Substantia nigra (tissue), 51 donors: ENCODE measurements at places on chromosomes 16 and 17.
A peak's percentile ranks its signal among the peaks of the same experiment; 100 is the strongest.

DNA sequence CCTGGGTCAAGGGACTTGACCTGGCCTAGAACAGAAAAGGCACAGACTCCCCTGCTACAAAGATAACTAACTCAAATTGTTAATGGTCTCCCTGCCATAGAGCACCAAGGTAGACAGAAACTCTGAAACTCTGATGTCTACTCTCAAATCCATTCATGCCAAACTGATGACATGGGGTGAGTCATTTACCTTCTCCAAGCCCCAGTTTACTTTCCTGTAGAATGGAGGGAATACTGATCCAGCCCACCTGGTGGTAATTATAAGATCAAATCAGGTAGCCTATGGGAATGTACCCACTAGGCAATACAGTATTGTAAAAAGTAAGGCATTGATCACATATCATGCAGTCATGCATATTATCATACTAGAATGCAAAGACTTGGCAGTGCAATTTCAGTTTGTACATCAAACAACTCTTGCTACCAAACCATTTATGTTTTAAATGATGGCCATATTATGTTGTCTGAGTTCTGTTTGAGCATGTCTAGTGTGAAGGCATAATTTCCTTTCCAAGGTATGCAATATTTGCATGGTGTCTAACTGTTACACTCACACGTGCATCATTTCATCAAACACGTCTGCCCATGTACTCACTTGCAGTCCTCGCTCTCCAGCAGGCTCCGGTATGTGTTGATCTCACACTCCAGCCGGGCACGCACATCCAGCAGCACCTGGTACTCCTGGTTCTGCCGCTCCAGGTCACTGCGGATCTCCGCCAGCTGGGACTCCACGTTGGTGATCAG, 3.0 kb downstream of the KRT31 start:
- no peak for DNase-seq

- DNase-seq: no peak
These were observed 151.4 kb upstream of the HS3ST3A1 start for GRCh38 chr17:13753154-13753553.

GRCh38 chr17:61209106-61209439, 190.6 kb upstream of the TBX2 start:
- DNase-seq: no peak

GRCh38 chr17:81703747-81704654, 834 bp downstream of the MRPL12 start:
- no peak for DNase-seq

DNA sequence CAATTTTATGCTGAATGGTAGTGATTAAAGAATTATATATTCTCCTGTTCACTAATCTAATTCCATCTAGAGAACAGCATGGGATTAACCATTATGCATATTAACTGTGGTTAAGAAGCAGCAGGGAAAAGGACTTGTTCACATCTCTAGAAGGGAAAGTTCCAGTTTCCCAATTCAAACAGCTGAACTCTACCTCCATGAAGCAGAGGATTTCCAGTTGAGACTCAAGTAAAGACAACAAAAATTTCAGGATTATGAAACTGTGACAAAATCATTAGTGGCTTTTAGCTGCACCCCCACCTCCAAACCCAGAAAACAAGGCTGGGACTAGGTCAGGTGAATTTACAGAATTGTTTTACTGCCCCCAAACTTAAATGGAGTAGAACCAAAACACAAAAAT, 73.6 kb downstream of the USP32 start:
- DNase-seq: no peak

- no peak for DNase-seq
These were observed 116.1 kb downstream of the C16orf95 start for GRCh38 chr16:87201052-87201451.

DNA sequence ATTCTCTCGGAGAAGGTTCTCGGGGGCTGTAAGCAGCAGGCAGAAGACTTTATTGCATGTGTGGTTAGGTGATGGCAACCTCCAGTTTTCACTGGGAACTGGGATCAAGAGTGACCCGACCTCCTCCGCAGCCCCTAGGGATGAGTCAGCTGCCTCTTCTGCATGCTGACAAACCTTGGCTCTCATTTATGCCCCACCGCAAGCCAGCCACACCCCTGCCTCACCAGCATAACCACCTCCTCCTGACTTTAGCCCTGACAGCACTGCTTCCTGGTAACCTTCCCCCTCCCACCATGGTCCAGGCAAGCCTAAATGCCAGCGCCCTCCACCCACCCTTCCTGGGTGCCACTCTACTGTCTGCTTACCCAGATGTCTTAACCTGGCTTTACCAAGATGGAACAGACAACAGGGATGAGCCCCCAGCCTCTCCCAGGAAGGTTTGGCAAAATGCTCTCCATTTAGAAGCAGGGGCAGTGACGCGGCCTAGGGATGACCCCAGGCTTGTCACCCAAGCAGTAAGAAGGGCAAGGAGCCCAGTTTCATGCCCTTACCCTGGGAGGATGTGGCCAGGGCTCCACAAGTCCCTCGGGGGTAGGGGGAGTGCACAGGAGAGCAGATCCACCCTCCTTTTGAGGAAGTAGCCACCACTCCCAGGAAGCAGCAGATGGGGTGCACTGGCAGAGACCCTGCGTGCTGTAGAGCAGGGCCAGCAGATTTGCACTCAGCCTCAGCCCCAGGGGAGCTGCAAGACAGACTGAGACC, 73.5 kb downstream of the GOSR1 start:
- no peak for DNase-seq

GRCh38 chr17:49898366-49899190, 50.7 kb upstream of the TAC4 start:
- DNase-seq: no peak

GRCh38 chr17:6498356-6498755, 54.1 kb downstream of the PIMREG start:
- DNase-seq: no peak

DNA sequence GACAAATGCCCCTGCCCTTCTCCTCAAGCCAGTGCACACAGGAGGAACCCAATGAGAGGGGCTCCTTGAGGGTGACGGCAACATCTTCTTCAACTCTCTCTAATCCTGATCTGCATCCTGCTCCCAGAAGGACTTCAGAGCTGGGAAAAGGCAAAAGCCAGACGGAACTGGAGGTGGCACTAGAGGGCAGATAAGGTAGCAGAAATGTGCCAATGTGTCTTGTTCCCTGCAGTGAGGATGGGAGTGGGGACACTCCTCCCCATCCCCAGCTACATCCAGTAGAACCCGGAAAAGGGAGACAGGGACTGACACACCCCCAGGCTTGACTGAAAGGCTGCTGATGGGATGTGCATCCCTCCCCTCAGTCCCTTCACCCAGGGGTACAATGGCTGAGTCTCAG, 28.5 kb downstream of the SRCIN1 start:
- DNase-seq: no peak

DNA sequence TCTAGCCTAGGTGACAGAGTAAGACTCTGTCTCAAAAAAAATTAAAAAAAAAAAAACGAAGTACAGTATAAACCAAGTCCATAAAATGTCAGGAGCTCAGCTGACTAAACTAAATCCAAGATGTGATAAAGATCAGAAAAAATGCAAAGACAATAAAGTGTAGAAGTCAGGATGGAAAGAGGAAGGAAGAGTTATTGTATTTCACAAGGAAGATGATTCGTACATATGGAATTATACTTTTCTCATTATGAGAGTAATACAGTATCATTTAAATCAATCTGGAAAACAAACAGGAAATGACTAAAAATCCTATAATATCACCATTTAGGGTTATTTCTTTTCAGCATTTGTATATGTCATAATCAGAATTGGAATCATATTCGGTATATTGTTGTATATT, 11.4 kb upstream of the APOH start:
- DNase-seq: no peak

DNA sequence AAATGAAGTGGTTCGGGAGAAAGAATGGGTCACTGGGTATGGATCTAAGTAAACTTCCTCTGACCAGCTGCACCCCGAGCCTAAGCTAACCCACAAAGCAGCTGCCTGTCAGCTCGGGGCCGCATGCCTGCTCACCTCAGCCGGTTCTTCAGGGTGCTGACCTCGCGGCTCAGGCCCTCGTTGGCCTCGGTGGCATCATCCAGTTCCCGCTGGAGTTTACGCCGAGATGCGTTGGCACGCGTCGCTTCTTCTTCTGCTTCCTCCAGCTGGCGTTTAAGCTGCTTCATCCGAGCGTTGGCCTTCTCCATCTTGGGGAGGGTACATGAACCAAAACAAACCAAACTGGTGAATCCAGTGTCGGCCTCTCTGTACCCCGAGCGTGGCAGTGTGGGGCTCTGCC, 41.1 kb downstream of the NDEL1 start:
- DNase-seq: no peak

DNA sequence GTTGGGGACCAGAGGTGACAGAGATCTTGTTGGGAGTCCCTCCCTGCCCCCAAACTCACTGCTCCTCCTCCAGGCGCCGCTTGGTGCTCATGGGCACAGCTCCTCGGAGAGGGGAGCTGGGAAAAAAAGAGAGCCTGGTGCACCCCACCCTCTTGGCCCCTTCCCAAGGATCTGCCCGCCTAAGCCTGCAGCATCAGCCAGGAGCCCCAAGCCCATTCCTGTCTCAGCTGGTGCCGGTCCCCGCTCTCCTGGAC, 400 bp downstream of the HCFC1R1 start:
- DNase-seq: peak; percentile 49

DNA sequence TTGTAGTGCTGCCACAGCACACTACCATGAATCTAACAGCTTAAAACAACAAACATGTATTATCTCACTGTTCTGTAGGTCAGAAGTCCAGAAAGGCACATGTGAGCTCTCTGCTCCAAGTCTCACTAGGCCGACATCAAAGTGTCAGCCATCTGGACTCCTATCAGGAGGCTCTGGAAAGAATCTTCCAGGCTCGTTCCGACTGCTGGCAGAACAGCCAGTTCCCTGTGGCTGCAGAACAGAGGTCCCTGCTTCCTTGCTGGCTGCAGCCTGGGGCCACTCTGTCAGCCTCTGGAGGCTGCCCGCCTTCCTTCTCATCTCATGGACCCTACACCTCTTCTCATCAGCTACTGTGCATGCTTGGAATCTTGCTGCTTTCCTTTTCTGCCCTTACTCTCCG, 168.9 kb downstream of the CBLN1 start:
- no peak for DNase-seq

- DNase-seq: no peak
These were observed 3.0 kb upstream of the IL4R start for GRCh38 chr16:27310576-27311447.

DNA sequence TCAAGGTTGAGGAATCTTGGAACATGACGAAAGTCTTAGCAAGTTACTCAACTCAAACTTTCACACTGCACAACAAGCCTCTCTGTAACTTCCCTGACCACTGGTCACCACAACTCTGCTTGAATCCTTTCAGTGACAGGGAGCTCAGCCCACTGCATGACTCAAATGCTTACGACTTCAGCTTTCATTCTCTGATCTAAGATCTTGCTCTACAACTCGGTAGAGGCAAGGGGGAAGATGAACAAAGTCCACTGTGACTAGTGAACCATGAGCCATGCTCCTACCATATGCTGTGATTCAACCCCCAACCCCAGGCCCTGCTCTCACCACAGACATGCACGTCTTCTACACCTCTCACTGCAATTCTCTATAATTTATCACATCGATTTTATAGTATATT, 160.9 kb downstream of the SLC39A11 start:
- DNase-seq: no peak

- DNase-seq: no peak
These were observed 15.7 kb upstream of the NOG start for GRCh38 chr17:56577843-56578204.

DNA sequence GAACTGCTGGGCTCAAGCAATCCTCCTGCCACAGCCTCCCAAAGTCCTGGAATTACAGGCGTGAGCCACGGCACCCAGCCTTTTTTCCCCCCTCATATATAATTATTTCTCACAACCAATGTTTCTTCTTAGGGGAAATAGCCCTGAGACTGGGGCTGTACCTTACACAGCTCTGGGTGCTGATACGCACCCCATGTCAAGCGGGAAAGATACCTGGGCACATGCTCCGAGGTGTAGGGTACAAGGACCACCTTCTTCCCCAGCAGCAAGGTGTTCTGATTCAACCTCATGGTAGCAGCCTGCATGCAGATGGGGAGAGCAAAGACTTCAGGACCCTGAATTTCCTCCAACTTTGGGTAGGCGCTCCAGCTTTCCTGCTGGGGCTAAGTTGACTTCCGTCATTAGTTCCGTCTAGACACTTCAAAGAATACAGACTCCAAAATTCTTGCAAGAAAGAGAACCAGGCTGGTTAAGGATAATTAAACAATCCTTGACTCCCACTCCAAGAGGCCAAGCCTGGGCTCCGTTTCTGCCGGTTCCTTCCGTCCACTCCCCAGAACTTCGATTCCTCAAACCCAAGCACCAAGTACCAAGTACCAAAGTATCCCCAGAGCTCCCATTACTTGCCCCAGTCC, 619 bp downstream of the NAT9 start:
- no peak for DNase-seq

DNA sequence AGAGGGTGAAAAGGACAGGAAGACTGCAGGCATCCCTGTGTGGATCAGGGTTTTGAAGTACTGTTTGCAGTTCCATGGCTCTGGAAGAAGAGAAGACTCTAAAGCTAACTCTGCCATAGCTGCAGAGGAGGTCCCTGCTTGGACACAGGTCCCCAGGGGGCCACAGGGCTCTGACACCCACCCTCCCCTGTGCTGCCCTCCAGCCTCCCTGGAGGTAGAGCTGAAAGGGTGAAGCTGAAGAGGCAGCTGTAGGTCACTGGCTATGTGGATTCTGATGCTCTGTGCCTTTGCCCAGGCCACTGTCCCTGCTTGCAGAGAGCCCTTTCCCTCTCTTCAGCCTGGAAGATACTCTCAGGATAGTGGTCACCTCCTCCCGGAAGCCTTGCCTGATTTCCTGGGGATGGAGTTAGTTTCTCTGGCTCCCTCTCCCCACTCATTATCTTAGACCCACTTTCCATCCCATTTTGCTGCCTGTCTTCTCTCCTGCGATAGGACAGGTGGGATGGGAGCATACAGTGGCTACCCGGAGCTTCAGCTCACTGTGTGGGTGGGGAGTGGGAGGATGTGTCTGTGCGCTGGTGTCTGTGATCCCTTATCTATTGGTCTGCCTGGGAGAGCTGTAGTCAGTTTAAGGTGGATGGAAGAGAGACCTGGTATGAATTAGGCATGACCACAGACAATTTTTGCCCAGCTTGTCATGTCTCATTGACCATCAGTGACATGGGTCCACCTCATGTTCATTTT, 89.8 kb upstream of the TMEM97 start:
- DNase-seq: no peak

- DNase-seq: no peak
These were observed 27.1 kb downstream of the TMEM235 start for GRCh38 chr17:78258323-78259191.

DNA sequence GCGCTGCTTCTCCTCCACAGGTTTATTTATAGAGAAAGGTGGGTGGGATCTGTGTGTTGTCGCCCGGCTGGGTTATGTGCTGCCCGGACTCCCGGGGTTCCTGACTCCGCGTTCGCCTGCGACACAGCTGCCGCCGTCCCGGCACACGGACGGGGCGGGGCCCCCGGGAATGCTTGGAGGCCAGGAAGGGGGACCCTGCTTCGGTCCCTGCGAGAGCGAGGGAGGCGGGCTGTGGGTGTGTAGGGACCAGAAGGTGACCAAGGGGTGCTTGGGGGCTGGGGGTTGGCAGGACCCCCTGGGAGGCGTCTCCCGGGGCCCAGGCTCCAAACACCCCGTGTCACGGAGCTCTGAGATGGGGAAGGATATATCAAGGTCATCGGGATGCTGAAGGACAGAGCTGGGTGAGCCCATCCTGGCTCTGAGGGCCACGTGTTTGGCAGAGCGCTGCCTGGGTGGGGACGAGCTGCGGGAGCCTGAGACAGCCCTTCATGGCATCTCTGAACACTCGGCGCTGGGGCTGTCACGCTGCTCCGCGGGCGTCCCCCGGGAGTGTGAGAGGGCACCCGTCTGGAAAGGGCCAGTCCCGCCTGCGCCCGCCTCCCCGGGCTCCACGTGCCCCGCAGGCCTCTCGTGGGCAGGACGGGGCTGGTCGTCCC, 4.2 kb downstream of the CACNA1H start:
- DNase-seq: no peak

GRCh38 chr17:57110152-57110542, 25.1 kb downstream of the AKAP1 start:
- no peak for DNase-seq
